ENCODE measurements at places on chromosomes 3 and 15.

DNA sequence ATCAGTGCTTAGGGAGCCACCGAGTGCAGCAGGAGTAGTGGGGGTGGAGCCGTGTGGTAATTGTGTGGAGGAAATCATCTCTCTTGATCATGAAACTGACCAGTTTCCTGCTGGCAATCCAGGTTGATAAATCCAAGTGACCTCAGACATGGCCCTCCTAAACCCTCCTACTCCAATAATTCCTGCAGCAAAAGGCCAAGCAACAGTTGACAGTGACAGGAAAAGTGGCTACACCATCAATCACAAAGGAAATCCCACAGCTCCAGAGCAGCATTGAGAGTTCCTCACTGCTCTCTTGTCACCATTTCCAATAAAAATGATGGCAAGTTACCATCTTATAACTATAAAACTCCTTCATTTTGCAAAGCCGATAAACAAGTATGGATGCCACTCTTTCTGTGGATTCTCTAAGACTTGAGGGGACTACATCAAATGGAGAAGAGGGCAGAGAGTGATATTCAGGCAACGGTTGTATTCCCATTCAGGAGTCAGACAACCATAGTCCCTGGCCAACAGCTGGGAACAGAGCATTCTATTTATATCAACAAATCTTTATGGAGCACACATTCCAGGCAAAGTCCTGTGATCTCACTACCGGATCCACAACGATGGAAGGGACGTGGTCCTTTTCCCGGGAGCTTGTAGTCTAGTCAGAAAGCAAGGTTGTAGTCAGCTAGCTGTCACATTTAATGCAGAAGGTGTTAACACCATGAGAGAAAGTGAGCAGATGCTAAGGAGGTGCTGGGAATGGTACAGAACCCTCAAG is 312.5 kb upstream of the CTNNB1 start:
- DNase-seq = no peak

DNA sequence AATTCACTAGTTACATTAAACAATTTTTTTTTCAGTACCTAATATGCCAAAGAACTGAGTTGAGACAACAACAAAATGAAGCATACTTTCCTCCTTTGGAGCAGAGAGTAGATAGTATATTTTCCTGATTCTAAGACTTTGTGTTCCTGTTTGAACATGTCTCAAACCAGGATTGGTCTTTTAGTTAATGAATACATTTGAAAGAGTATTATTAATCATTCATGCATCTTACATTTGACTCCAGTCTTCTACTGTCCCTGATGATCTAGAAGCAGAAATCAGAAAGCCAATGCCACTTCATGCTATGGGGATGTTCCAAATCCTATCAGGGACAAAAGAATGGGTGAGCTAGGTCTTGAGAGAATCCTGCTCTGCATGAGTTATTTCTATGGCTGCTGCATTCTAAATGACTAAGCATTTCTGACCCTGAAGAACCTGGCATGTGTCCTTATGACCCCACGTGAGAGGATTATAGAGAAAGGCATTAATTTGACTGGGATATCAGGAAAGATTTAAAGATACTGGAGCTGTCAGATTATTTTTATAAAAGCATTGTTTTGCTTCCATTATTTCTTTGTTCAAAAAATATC is 32.9 kb upstream of the MBNL1 start:
- DNase-seq = no peak

- no peak for DNase-seq
These were observed 16.1 kb downstream of the POU1F1 start for GRCh38 chr3:87260270-87260669.

DNA sequence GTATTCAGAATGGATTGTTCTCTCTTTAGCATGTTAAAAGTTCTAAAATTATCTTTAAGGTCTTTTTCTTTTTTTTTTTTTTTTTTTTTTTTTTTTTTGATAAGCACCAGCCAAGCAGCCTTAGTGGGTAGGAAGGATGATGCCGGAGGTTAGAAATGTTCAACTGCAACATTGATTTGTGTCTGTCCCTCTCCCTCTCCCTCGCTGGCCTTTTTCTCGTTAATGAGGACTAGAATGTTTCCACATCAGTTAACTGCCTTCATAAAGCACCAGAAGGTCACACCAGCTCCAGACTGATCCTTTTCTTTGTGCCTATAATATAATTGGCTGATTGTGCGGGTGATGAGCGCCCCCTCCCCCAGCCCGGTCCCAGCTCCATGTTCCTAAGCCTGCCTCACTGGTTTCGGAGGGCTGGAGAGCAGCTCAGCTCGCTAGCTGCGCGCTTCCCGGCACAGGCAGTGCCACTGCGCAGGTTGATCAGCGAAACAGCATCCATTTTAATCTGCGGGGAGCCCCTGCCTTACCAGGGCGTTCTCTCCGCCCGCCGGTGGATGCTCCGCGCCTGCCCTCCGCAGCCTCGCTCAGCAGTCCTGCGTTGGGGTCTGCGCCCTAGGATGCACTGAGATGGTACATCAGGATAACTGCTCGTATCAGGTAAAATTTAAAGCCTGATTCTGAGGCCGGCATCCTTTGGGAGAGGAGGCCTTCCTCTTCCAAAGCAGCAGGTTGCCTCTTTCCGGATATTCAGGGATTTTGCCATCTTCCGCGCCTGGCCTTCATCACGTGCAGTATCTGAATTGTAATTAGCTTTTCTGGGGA is 148.9 kb upstream of the IL12A start:
- DNase-seq = no peak

GRCh38 chr3:112773864-112774263 is 72.8 kb downstream of the CD200R1L start:
- no peak for DNase-seq

GRCh38 chr15:63190769-63191649 is 1.6 kb downstream of the RAB8B start:
- DNase-seq = no peak

- no peak for DNase-seq
These were observed 303.5 kb upstream of the LRRFIP2 start for GRCh38 chr3:37477711-37478487.

GRCh38 chr3:14552041-14552648 is 12.0 kb upstream of the GRIP2 start:
- DNase-seq = no peak

DNA sequence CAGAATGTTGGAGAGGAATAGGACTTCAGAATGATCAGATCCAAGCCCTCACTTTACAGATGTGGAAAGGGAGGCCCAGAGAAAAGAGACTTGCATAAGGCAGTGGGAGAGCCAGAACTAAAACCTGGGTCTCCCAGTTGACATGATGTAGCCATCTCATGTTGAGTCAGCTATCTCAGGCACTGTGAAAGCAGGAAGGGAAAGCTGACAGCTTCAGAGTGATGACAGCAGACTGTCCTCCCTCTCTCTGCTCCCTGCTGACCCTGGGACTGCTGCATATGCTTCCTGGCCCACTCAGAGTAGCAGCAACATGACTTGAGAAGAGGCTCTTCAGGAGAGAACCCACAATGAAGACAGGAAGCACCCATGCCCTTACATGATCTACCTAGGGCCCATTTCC is 14.7 kb downstream of the FHIT start:
- DNase-seq = no peak

DNA sequence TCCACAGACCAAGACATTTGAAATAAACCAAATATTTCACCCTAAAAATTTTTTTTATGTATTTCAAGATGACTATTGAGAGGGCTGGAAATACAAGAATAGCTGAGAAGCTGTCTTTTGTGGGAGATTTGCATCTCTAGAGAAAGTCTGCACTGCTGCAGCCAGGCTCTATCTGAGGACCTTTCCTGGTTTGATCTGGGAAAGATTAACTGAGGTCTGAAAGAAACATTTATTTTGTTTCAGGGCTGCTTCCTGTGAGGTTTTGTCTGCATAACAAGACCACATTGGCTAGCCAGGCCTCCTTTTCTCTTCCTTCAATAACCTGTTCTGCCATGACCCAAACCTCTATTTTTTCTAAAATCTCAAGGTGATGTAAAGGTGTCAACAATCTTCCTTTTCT is 117.5 kb upstream of the ARHGEF26 start:
- no peak for DNase-seq

GRCh38 chr15:71055461-71055860 is 59.8 kb upstream of the THSD4 start:
- no peak for DNase-seq

- DNase-seq = no peak
These were observed 303.8 kb upstream of the NECTIN3 start for GRCh38 chr3:110767838-110768237.

- DNase-seq = no peak
These were observed 4.3 kb upstream of the LRRK1 start for GRCh38 chr15:100914876-100915275.

GRCh38 chr3:55615694-55616295 is 128.7 kb upstream of the WNT5A start:
- no peak for DNase-seq

DNA sequence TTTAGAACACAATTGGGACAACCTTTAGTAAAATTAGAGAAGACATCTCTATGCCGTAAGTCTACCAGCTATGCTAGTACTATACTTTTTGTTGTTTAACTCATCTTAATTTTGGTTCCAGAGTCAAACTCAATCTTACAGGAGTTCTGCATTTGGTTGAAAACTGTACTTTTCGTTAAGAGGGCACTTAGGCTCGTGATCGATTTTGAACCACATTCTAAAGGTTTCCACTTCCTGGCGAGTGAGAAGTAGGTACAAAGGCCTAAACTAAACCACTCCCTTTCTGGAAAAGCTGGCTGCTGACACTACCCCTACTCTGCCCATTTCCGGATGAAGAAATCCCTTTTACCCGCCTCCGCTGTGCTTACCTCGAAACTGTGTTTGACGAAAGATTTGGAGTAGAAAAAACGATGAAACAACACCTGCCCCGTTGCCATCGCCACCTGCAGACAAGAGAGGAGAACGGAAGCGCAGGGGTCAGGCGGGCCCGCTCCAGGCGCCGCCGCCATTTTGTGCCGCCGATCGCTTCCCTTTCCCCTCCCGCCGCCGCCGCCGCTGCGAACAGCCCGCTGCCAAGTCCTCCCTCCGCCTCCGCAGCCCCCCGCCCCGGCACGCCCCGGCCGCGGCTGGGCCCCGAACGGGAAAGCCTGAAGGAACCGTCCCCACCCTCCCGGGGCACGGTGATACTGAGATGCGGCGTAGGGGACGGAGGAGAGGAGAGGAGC is 748 bp downstream of the CCNL1 start:
- DNase-seq = peak; percentile 54

DNA sequence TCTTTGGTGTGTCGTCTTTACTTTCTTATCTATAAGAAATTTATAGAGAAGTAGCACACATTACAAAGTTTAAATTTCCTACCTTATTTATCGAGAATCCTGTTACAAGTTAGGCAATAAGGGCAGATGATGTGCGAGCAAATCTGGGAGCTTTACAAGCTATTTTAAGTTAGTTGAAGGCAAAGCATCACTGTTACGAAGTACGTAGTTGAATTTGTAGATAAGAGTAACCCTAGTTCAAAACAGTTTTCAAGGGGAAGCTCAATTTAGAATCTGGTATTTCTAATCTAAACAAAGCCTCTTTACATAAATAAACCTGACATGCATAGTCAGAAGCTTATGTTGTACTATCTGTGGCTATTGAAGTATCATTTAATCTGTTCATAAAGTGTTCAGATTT is 8.4 kb downstream of the KBTBD8 start:
- DNase-seq = no peak

DNA sequence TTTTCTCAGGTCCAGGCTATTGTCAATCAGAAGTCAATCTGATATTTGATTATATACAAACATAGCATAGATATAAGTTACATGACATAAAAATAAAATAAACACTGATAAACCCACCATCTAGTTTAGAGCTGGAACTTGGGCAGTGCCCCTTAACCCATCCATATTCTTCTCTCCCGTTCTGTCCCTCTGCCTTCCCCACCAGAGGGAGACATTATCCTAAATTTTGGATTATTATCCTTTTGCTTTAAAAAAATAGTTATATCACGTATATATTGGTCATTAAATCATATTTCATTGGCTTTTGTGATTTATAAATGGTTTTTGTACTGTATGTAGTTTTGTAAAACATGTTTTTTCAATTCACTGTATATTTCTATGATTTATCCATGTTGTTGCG is 107.9 kb downstream of the GMPS start:
- DNase-seq = no peak

GRCh38 chr3:23754215-23754614 is 51.5 kb upstream of the UBE2E1 start:
- DNase-seq = no peak

DNA sequence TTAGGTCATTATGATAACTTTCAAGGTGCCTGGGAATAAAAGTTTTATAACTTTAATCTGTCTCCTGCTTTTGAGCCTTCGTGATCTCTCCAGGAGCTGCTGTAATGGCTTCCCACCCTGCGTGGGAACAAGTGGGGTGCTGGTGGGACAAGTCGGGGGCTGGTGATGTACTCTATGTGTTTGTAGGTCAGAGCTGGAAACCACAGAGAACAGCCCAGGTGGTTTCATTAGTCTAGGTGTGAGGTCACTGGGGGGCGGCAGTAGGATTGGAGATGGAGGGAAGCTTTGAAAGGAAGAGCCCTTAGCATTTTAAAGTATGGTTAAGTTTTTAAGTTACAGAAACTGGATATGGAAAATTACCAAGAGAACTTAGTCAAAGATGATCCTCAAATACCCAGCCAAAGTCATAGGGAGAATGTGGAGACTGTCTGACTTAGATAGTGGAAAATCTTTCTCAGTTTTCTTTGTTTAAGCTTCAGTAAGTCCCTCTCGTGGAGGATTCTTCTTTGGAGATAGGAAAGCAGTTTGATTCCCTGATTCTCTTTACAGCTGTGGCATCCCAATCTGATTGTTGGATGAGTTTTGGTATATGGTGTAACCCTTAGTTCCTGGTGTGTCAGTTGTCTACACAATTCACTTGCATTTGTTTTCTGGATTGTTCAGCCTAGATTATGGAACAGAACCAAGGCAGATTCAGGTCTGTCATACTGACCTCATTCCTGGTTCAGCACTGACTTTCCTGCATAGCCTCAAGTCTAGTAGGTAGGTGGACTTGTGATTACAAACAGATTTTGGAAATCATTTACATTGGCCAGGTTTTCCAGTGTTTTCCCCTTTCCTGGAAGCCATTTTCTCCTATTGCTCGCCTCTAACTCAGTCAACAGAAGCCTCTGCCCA is 115.6 kb downstream of the FNDC3B start:
- DNase-seq = no peak

- DNase-seq = no peak
These were observed 23.7 kb downstream of the RBM5 start for GRCh38 chr3:50112462-50112861.

DNA sequence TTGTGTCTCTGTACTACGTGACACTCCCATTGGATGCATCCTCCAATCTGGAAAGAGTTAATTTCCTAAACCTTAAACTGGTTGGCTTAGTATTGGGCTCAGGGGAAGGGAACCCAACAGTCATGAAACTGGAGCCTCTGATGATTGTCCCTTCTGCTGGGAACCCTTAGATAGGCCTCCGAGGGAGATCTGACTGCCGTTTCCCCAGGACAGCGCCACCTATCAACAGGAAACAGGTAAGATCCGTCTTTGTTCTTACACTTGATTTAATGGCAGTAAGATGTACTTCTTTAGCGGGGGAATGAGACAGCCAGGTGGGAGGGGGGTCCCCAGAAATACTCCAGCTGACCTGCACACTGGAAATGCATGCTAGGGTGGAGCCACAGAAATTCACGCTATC is 1749.6 kb downstream of the SI start:
- DNase-seq = no peak

DNA sequence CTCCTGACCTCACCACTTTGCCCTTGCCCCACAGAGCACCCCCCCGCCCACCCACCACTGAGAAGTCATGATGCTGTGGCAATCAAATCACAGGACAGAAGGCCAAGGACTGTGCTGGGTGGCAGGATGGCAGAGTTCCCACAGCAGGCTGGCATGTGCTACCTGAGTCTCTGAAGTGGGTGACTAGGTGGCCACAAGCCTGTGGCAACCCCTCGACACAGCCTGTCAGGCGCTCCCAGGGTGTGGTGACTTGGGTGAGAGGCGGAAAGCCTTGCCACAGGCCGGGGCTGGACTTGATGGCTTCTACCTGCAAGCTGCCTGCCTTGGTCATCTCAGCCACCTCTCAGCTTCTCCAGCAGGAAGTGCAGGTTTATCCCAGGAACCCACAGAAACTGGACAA is 15.6 kb upstream of the DUSP7 start:
- no peak for DNase-seq

All from stimulated activated CD8-positive, alpha-beta memory T cell treated with anti-CD3 and anti-CD28 coated beads, Interleukin-4, amount 100 ng/mL, for 1 hour (primary cell).